Central memory CD8-positive, alpha-beta T cell (primary cell): ENCODE measurements at places on chromosomes 2 and 18.

DNA sequence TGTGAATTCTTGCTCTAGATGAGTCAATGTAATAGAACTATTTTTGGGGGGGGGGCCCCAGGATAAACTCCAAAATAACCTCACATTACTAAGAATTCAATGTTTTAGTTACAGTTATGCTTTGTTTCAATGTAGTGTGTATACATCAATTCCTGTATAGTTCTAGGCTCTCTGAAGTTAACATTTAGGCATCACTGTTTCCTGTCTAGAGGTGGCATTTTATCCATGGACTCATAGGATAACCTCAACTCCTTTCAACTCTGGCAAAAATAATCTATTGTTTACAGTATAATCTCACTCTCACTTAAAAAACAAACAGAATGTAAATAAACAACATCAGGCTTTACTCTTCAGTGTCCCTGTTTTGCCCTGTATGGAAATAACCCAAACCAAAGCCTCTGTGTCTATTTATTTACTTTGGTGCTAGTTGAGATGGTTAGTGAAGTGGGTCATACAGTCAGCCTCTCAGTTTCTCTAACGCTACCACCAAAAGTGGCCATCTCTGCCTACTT, 79.3 kb upstream of the MMADHC start:
- DNase-seq = no peak

DNA sequence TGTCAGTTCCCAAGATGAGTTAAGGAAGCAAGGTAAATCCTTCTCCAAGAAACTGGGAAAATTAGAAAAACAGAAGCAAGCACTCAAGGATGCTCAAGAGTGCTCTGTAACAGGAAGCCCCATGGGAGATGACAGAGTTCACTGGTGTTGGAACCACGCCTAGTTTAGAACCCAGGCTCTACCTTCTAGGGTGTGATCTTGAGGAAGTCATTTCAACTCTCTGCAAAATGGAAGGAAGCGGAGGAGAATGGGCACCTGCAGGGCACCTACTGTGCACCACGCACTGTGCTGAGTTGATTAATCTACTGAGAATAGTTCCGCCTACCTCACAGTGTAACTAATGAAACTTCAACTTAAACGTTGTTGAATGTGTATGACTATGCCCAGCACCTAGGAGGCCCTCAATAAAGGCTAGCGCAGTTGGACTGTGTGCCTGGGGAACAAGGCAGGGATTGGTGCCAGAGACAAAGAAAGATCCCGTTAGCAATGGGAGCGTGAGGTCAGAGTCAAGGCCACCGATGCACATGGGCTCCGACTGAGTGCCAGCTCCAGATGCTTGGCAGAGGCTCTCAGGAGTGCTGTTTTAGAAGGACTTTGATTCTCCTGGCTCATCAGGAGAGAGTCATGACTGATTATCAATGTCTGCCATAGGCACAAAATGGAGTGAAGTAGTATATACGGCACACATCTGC, 93.7 kb downstream of the MAPK4 start:
- DNase-seq = no peak

DNA sequence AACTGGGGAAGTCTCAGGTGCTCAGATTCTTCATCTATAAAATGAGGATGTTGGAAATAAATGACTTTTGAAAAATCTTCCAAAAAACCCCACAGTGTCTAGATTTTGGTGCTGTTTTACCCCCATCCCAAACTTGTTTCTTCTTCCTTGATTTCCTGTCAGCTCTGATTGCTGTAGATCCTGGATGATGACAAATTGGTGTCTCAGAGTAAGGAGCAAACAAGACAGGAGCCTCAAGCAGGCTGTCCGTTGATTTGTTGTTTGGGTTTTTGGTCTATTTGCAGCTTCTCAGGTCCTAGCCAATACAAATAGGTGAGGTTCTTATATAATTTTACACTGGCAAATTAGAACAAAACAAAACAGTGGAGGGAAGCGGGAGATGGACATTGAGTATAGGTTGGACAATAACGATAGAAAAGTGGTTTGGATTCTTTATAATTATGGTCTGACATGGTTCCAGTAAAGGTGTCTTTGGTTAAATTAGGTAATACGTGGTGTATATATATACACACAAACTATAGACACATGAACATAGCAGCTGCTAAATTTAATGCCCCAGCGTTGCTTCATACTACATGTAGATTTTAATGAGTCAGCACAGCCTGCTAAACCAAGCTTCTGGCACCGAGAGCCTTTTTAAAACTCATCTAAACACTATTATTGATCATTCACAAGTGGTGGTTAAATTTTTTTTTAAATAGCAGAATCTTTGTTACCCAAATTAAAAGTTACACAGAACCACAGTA, 142.5 kb downstream of the FMNL2 start:
- no peak for DNase-seq

DNA sequence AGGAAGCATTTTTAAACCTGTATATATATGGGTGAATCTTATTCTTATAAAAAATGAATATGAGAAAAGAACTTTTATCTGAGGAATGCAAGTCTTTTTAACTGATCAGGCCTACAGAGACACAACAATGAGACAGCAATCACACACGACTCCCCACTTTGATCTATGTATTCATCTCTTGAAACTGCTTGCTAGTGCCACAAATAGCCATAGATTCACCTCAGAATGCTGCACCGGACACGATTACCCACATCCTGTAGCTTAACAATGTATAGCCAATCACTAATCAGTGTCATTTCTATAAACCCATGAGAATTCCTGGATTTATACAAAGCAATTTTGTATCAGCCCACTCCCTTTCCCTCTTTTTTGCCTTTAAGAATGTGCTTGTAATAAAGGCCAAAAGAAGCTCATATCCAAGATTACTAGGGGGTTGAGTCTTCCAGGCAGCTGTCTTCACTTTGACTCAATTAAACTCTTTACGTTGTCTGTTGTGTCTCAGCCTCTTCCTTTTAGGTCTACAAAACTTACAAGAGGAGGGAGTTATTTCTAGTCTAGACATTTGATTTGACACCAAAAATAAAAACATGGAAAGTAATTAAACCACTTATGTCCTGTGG, 94.9 kb downstream of the MBD2 start:
- no peak for DNase-seq

GRCh38 chr18:10041180-10041579, 127.4 kb downstream of the VAPA start:
- DNase-seq = no peak

GRCh38 chr2:21194858-21195271, 71.1 kb downstream of the TDRD15 start:
- DNase-seq = no peak

GRCh38 chr2:39513641-39514094, 76.6 kb upstream of the MAP4K3 start:
- no peak for DNase-seq

GRCh38 chr18:43161528-43161927, 46.0 kb upstream of the RIT2 start:
- no peak for DNase-seq

DNA sequence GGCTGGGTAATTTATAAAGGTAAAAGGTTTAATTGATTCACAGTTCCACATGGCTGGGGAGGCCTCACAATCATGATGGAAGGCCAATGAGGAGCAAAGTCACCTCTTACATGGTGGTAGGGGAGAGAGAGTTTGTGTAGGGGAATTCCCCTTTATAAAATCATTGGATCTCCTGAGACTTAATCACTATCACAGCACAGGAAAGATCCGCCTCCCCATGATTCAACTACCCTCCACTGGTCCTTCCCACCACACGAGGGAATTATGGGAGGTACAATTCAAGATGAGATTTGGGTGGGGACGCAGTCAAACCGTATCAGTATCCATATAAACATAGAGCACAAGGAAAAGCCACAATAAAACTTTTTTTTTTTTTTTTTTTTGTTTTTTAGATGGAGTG, 172.6 kb upstream of the PIEZO2 start:
- DNase-seq = no peak

DNA sequence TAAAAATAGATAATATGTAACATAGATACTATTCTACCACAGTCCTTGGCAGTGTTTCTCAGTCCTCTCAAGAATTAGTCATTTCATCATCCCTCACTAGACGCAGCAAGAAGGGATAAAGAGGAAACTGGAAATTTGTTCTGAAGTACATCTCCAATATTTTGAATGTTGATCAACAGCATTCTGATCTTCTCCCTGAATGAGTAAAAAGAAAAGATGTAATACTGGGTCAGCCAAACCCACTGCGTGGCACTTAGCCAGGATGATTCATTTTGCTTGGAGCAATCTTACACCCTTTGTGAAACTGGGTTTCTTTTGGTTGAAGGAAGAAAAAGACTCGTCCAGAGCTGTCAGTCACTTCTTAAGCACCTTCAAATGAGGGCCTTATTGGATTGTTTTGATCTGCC, 54.1 kb downstream of the TAF1B start:
- DNase-seq = no peak

- no peak for DNase-seq
These were observed 241.6 kb downstream of the CALCRL start for GRCh38 chr2:187206471-187206870.

DNA sequence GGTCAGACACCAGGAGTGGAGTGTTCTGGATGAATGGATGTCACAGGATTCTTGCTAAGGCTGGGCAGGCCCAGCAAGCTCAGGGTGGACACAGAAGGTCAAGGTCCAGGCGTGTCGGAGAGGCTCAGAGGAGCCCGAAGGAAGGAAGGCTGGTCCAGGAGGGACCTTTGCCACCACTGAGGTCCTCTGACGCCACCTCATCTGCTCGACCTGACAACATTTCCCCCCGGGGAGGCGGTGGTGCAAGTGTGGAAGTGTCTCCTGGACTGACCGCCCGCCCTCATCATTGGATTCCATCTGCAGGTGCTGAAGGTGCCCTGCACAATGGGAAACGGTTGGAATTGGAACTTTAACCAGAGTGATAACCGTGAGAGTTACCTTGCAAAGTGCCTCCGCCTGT, 124.6 kb downstream of the RTP5 start:
- DNase-seq = no peak

DNA sequence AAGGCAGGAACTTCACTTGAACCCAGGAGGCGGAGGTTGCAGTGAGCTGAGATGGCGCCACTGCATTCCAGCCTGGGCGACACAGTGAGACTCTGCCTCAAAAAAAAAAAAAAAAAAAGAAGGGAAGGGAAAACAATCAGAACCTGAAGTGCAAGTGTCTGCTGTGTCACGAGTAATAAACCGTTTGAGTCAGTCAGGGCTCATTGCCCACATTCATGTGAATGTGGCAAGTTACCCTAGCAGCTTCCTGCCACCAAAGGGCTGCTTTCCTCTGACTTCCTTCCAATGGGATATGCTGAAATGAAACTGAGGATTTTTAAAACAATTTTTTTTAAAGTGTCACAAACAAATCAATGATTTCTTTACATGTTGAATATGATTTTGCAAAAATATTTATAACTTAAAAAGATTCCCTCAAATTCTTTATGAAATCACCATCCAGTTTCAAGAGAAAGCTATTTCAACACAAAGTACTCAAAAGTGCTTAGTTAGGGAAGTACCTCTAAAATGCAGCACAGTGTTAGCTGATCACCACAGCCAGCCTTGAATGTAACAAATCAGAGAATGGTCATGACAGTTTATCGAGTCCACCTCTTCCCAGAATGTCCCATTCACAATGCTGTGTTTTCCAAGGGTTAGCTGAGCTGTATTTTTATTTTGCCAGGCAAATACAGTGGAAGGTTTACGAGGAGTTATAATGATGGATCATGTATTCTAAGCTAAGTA, 36.4 kb downstream of the WDSUB1 start:
- DNase-seq = no peak

DNA sequence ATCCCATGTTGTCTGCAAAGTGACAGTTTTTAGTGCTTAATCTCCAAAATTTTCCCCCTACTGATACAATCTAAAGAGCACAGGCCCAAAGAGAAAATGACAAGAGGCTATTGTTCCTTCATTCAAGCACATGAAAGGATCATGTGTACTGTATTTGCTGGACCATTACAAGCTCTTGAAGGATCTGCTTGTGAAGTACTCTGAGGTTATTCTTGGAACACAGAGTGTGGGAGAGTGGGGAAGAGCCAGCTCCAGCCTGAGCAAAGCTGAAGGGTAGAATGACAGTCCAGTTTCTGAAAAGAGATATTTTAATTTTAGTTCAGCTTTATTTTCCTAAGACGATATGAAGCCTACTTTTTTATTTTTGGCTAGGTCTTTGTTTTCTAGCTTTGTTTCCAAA, 112.2 kb downstream of the GALNT3 start:
- no peak for DNase-seq

GRCh38 chr2:210445116-210445707, 31.3 kb downstream of the LANCL1 start:
- no peak for DNase-seq

- DNase-seq = no peak
These were observed 687.8 kb downstream of the NUP35 start for GRCh38 chr2:183812091-183812490.

DNA sequence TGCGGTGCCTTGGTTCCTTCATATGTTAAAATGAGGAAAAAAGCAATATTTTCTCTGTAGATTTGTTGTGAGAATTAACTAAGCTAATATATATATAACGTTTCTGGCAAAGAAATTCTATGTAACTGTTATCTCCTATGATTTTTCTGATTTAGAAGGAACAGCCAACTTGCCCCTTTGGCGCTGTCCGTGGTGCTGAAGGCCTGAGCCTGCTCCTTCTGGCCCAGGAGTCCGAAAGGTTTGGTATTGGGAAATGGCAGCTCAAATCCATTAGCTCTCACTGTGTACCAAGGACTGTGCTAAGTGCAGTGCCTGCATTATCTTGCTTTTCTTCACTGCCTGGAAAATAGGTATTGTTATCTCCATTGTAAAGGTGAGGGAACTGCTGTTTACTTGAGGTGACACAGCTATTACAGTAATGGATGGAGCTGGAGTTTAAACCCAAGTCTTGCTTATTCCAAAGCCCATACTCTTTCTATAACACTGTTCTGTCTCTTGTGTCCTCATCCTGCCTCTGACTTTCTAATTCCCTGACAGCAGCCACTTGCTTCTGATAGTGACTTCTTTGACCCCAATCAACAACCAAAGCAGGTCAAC, 52.2 kb downstream of the C1QL2 start:
- DNase-seq = no peak

GRCh38 chr18:62372156-62372555, 47.0 kb downstream of the TNFRSF11A start:
- DNase-seq = no peak

GRCh38 chr2:143550500-143550899, 421.3 kb downstream of the ARHGAP15 start:
- DNase-seq = no peak

- no peak for DNase-seq
These were observed 865.3 kb downstream of the ERBB4 start for GRCh38 chr2:211673133-211673905.

DNA sequence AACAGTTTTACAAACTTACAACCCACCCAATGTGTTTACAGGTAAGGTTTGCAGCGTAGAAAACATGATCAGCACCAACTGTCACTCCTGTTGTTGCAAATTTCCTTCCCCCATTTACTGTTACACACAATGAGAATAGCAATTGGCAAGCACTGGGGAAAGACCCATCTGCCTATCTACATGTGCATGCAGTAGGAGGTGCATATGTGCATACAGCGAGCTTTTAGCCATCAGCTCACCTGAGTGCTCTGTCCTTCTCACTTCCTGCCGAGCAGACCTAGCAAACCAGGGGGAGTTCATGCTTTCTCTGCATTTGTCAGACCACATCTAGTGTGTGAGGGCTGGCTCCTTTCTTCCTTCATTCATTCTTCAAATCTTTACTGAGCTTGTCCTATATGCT, 49.9 kb upstream of the ARL4C start:
- no peak for DNase-seq

- DNase-seq = no peak
These were observed 14.7 kb upstream of the CERS6 start for GRCh38 chr2:168441214-168441872.
